NCI-H1092 treated with DMSO at 0.1 percent for 48 hours (cell line): ENCODE measurements at places on chromosomes 4 and X.

DNA sequence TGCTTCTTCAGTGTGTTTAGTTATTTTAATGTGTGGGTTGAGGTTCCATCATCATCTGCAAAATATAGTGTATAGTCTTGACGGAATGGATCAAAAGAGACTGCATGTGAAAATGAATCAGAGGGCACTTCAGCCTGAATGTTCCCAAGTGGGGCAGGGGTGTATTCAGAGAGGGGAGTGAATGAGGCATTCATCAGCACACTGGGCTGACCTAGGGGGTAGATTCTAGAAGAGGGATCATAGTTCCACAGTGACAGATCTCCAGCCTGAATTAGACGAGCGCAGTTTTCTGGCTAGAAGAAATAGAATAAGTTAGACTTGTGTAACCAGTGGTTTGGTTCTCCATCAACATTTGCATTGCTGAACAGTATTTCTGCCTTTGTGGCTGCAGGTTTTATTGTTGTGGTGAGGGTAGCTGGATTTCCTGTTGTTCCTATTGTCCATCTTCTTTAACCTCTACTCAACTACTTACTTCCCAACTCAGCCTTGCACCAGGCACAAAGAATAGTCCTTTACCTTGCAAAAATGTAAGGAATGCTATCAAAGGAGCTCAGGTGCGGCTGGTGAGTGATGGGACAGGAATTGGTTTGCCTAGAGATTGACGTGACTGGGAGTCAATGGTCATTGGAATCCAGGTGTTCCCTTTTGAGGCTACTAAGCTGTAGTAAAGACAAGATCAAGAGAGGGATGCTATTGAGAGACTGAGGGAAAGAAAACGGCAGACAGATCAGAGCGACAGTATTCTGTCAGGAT, 50.9 kb downstream of the NAP1L5 start:
- DNase-seq, result no peak

- no peak for DNase-seq
Observed at GRCh38 chr4:24722026-24722568, 73.3 kb upstream of the SOD3 start.

DNA sequence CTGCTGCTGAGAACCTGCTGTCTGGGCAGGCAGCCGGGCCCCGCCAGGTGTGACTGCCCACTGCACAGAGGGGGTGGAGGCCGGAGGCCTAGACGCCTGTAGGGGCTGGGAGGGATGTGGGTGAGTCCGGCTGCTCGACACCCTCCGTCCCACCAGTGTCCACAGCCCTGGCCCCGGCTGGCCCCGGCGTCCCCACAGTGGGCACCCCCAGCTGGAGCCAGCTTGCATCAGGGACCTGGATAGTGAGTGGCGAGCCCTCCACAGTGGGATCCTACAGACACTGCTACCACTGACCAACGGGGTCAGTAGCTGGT, 34.7 kb upstream of the SPON2 start:
- no peak for DNase-seq

DNA sequence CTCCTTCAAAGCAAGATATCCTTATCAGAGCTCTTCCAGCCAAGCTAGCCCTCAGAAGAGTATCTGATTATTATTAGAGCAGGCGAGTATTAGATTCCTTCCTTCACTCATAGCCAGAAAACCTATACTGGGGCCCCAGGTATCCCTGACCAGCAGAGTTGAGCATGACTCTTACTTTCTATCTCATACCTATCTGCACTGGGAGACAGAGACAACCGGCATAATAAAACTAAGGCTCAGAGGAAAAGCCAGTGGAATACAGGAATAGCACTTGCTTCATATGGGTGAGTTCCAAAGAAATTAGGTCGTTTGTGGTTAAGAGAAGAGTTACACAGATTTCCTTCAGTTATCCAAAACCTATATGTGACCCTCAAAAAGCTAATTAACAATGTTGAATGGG, 41.8 kb upstream of the COX7B2 start:
- no peak for DNase-seq

DNA sequence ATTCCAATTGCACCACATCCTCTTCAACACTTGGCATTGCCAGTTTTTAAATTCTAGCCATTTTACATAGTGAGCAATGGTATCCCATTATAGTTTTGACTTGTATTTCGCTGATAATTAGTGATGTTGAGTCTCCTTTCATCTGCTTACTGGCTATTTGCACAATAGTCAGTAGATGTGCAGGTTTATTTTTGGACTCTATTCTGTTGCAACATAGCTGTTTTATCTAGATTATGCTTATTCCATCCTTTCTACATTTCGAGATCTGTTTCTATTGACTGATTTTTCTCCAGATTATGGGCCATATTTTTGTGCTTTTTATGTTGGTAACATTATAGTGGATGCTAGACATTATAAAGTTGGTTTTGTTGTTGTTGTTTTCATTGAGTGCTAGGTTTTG, 106.1 kb downstream of the WWC2 start:
- no peak for DNase-seq

- DNase-seq, result no peak
Observed at GRCh38 chr4:167475951-167476350, 241.7 kb upstream of the SPOCK3 start.

DNA sequence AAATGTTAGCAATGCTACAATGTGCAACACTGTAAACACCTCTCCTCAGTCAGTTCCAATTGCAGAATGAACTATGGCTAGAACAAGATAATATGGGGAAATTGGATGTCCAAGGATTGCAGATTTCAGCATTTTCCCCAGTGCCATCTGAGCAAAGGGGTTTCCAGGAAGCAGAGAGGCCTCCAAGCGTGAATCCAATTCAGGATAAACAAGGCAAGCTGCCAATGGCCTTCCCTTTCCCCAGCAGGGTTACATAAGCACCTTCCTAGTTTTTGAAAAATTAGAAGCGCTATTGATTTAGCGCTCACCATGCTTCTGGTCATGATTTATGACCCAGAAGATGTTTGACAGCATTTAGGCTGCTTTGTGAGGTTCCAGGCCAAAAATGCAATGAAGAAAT, 223.0 kb upstream of the GATB start:
- peak; percentile 77 for DNase-seq

DNA sequence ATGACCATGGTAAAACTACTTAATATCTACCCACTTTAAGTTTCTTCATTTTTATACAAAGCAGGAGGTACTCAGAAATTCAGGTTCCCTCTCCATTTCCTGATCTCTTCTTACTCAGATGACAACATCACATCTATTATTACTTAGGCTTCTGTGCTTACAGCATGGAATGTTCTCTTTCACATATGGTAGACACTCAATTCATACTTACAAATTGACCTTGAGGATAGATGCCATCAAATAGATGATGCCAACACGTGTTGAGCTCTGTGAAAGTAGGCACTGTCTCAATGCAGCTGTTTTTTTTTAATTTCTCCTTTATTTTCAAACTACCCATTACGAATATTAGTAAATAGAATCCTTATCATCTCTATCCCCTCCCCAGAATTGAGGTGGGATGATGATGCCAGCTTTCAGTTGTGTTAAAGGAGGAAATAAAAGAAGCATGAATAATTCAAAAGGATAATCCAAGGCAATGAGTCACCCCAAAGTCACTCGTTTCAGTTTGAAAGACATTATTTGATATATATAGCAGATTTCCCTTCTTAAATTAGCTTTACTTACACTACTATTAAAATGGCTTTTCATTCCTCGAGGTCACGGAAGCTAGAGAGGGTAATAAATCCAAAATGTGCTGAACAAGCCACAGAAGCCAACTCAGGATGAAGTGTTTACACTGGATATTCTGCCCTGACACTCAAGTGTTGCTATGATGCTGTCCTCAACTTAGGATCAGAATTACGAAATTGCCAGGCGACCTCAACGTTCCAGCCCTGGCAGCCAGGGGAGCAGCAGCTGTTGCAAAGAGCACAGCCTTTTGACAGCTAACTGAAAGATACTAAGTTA, 124.2 kb upstream of the EOLA2 start:
- DNase-seq, result peak; percentile 63
